Fibroblast of skin of left biceps (primary cell): ENCODE measurements at places on chromosomes 7 and 10.

DNA sequence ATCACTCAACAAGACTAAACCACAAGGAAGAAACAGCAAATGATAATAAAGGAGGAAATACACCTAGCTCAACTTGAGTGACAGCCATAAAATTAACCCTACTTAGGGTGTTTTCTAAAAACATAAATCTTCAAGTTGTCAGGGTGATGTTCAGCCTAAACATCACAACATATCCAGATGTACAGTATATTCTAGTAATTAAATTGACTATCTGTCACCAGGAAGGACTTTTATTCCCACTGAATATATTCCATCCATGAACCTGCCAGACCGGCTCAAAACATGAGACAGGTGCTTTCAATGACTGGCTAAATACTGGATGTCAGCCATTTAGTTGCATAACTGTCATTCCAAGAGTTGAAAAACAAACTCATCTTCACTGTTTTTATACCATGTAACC, 298.1 kb upstream of the NEBL start:
- DNase-seq: no peak

GRCh38 chr10:60316029-60316428, 73.6 kb downstream of the ANK3 start:
- DNase-seq: no peak

GRCh38 chr7:107538001-107538400, 25.7 kb downstream of the COG5 start:
- no peak for DNase-seq

GRCh38 chr7:4612939-4613841, 68.9 kb upstream of the FOXK1 start:
- no peak for DNase-seq

DNA sequence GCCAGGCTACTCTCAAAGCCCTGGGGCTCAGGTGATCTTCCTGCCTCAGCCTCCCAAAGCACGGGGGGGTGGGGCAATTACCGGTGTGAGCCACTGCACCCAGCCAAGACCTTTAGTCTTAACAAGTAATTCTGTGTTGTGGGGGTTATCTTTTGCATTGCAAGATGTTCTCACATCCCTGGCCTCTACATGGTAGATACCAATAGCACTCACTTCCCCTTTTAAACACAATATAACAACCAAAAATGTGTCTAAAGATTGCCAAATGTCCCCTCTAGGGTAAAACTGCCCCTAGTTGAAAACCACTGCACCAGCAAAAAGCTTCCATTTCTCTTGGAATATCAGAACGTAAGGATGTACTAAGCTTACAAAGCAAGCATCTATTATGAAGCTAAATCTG, 225.0 kb downstream of the CTNNA3 start:
- DNase-seq: no peak

DNA sequence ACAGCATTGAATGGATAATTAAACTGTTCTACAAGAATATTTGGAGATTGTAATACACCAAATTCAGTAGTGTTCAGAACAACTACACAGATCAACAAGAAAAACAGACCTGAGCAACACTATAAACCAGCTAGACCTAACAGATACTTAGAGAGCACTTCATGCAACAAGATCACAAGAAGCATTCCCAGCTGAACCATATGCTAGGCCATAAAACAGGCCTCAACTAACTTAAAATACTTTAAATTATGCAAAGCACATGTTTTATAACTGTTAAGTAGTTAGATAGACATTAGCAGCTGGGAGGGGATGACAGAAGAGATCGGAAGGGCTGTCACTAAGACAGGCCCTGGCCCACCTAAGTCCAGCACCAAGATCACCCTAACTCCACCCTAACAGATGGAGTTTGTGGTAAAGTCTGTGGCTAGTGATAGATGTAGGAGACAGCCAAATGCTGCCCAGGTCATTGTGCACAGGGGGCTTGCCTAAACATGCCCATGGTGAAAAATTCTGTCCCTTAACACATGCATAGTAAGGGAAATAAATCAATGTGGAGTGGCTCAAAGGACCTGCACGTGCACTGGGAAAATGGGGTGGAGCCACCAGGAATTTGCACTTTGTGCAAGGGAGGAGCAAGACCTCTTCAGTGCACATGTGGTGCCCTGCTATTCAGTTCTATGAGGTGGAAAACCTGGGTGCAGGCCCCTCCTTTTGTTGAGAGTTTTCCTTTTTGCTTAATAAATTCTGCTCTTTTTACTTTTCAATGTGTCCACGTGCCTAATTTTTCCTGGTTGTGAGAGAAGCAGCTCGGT, 567.8 kb upstream of the NRG3 start:
- no peak for DNase-seq

DNA sequence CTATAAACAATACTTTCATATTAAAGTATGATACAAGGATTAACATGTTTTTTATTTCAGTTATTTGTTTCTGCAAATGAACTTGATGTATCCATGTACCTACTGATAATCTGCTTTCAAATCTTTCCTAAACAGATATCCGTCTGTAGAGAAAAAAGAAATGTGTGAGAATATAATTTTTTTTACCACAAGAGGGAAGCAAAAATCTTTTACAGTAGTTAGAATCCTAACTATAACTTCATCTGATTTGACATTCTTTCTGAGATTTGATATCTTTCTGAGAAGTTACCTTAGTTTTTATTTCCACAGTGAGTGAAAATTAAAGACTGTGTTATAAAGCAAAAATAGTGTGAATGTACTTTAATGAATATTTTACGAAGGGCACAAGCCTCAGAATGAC, 203.9 kb upstream of the PCLO start:
- DNase-seq: no peak

- DNase-seq: no peak
Observed at GRCh38 chr10:2972216-2972615, 95.1 kb upstream of the PFKP start.

DNA sequence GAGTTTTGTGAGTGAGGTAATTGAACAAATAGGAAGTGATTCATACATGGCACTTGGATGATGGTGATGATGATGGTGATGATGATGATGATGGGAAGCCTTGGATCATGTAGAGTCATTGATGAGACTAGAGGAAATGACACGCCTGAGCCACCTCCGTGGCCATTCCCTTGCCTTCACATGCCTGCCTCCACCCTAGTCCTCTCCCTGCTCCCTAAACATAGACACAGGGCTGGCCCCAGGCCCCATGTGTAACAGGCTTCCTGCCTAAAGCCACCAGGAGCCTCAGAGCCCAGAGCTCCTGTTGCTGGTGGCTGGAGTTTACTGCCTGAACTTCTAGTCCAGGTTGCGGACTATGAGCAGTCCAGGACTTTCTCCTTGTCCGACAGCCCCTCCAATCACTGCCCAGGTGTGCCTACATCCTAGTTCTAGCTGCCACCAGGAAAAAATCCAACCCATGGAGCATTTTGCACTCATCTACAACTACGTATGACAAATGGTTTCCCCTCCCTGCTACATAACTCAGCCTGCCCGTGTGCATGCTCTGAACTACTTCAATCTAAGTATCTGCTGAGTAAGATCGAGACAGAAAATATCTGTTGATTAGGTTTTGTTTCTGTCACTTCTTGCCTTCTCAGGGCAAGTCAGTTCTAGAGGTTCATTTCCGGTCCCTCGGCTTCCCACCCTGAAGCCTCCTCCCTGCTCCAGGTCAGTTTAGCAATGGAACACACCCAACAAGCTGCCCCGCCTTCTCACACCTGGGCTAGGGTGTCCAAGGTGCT, 35.5 kb upstream of the KDM7A start:
- no peak for DNase-seq

GRCh38 chr7:95155965-95156364, 168.4 kb downstream of the PON1 start:
- DNase-seq: no peak

GRCh38 chr10:30368065-30368718, 19.1 kb upstream of the MTPAP start:
- DNase-seq: no peak

GRCh38 chr7:123789206-123789784, 40.5 kb upstream of the WASL start:
- no peak for DNase-seq

DNA sequence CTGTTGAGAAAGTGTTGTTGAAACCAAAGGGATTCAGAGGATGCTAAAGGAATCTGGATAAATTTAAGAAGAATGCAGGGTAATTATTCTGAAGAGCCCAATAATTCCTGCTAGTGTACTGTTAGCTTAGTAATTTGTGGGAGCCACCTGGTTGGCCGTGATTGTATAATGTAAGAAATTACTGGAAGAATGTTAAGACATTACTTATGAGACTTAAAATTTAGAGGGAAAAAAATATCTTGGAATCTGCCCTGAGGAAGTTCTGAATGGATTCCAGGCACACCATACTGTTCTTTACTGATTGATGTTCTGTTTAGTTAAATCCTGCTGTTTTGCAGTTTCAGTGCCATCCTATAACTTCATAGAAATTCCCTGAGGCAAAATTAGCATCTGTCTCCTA, 155.0 kb upstream of the RHOBTB1 start:
- no peak for DNase-seq

DNA sequence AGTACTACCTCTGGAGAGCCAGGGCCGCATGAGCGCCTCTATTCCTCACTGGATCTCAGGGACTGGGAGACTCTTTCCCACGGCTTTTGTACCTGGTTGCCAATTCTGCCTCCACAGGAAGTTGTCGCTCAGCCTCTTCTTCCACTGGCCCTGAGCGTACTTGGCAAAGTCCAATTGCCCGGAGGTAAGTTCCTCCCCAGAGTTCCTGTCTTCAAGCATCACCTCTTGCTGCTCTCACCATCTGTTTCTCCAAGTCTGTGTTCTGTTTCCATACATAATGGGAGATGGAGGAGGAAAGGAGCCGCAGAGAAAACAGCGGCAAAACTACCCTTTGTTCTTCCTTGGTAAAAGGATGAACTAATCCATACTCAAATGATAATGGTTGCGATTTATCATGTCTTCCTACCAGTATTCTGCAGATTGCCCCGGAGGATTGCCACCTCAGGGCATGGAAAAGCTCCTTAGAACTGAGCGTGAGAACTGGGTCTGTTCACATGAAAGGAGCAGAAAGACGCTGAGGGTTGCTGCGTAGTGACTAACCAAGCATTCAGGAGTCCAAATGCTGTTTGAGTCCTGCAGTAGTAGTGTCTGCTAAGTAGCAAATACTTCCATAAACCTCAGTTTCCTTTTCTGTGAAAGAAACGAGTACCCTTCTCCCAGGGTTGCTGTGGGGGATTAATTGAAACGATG, 170.2 kb upstream of the GLI3 start:
- DNase-seq: no peak

- DNase-seq: no peak
Observed at GRCh38 chr7:22842973-22843372, 20.3 kb upstream of the TOMM7 start.

DNA sequence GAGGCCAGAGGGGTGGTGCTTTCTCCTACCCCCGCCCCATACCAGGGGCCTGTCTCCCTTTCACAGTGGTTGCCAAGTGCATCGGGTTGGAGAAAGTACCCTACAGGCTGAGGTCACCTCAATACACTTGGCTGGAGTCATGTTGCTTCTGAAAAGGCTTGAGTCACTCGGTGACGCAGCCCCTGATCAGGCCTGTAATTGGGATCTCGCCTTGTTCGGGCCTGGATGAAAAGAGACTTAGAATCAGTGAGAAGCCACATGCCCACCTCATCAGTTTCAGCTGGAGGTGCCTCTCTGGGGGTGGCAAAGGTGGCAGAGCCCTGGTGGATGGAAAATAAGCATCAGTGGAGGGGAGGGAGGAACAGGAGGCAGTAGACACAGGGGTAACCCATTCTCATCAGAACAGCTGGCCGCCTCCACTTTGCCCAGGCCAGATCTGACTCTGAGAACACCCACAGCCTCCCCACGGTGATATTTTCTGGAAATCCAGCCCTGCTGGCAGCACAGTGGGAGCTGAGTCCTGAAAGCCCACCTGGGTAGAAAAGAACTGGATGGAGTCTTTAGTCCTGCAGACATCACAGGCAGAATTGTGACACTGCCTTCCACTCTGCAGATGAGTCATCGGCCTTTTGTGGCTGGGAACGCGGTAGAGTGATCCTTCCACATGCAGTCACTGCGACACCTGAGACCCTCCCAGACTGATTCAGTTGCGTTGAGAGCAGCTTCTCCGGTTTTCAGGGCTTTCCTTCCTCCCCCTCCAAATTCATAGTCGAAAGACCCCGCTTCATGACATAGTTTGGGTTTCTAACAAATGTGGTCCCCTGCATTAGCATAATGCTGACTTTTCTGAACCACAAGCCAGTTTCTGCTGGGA, 108.0 kb downstream of the GRK5 start:
- no peak for DNase-seq

GRCh38 chr7:159108491-159108890, 36.2 kb downstream of the VIPR2 start:
- DNase-seq: no peak

DNA sequence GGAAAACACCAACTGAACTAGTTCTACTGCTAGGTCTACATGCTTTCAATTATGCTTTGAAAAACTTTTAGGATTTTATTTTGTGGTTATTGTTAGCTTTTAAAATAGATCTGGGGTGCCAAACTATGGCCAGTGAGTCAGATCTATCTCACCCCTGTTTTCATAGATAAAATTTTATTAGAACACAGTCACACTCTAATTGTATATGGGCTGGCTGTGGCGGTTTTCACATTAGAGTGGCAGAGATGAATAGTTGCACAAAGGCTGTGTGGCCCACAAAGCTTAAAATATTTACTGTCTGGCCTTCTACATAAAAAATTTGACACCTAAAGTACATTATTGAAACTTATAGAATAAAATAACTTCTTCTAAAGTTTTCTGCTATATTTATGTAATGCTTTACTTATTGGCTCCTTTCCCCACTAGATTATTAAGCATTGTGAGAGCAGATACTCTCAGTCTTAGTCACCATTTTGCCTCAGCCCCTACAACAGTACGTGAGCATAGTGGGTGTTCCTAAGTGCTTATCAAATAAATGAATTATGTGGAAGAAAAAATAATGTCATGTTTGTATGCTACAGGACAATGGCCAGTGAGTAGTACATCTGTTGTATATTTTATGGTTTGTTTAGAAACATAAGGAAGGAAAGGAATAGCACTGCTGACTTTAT, 5.4 kb upstream of the SUV39H2 start:
- DNase-seq: peak; percentile 40

GRCh38 chr7:12993025-12993424, 305.6 kb downstream of the ARL4A start:
- no peak for DNase-seq

DNA sequence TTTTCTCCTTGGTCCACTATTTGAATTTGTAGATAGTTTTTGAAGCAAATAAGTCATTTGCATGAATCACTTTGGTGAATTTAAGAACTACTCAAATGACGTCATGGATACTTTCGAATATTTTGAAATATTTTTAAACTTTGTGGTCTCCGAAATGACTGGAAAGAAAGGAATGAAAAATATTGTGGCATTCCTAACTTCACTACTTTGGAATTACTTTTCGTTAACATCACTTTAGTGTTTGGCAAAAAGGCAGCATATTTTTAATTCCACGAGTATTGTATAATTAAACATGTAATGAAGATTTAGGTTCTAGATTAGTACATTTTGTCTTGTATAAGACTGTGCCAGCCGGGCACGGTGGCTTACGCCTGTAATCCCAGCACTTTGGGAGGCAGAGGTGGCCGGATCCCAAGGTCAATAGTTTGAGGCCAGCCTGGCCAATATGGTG, 35.3 kb upstream of the ZRANB1 start:
- peak; percentile 81 for DNase-seq
